ENCODE measurements at places on chromosomes 4 and X. TPM values are rescaled to one million over a fixed set of nuclear protein-coding genes. Genes with fewer than 3 reads are reported as not detected.
A peak's percentile ranks its signal among the peaks of the same experiment; 100 is the strongest.

DNA sequence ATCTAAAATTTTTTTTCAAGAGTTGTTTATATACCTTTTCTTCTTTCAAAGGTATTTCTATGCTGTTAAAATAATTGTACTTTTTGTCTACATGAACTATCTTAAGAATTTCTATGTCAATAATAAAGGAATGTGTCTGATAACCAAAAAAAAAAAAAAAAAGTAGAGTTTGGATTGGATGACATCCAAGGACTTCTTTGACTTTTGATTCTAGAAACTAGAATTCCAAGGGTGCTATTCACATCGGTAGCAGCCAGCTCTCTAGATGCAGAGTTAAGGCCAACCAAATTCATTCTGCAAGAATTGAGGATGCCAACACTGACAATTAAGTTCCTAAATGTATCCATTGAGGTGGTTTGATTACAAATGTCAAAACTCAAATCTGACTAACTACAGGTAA is 42.0 kb upstream of the PRKG2 start:
- no peak for DNase-seq

DNA sequence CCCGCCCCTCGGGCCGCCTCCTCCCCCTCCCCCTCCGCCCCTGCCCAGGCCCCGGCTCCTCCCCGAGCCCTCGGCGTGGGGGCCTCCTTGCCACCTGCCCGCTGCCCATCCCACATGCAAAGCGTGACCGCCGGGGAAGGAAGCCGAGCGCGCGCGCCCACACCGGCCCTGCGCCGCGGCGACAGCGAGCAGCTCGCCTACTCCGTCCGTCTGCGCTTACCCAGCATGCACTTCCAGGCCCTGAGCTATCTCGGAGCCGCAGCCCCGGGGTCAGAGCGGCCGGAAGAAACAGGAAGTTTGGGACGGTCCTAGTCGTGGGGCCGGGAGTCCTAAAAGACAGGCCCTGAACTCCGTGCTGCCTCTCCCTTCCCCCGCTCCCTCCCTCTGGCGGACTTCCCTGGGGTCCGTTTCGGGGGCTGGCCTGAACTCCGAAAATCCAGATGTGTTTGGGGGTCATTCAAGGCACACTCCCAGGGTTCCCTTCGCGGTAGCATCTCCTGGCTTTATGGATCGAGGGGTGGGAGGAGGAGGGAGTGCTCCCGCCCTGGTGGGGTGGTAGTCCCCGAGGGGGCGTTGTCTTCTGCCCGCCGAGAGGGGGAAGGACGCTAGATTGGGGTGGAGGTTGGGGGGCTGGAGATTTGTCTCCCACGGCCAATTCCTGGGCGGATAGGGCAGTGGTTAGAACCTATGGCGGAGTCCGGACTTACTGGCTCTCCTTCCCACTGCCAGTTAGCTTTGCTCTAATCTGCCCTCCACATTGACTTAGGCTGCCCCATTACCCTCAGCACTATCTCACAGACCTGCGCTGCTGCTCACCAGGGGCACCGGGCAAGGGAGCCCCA is 25.0 kb upstream of the BCORL1 start:
- DNase-seq: no peak

DNA sequence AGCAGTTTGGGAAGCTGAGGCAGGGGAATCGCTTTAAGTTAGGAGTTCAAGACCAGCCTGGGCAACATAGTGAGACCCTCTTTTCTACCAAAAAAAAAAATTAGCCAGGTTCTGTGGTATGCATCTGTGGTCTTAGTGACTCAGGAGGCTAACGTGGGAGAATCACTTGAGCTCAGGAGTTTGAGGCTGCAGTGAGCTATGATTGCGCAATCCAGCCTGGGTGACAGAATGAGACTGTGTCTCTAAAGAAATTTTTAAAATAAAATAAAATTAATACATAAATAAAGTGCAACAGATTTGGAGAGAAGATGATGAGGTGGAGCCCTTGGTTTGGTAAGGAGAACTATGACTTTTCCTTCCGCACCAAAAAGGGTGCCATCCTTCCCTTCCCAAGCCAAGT is 436.9 kb downstream of the NLGN4X start:
- no peak for DNase-seq

GRCh38 chr4:80142394-80143306 is 54.7 kb upstream of the PRDM8 start:
- DNase-seq: no peak

GRCh38 chr4:123987408-123987807 is 590.8 kb downstream of the SPRY1 start:
- DNase-seq: no peak

GRCh38 chrX:68534691-68535090 is 35.8 kb downstream of the YIPF6 start:
- DNase-seq: no peak

DNA sequence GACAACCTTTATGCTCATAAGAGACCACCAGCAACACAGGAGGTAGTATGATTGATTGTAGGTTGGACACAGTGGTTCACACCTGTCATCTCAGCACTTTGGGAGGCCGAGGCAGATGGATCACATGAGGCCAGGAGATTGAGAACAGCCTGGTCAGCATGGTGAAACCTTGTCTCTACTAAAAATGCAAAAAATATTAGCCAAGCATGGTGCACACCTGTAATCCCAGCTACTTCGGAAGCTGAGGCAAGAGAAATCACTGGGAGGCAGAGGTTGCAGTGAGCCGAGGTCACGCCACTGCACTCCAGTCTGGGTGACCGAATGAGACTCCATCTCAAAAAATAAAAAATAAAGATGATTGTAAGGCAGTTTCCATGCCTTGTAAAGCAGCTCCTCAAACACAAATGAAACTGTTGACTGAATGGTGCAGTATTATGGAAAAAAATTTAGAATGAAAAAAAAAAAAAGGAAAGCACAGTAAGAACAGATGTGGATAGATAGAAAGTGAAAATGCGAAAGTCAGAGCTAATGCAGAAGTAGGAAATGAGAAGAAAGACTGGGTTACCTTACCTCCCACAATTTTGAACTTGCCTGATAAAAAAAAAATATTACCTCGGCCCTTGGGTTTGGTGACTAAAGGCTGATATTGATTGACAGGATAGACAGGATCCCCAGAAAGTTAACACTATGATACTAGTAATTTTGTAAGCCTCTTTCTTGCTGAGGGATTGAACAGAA is 249.2 kb upstream of the TRAM1L1 start:
- no peak for DNase-seq

DNA sequence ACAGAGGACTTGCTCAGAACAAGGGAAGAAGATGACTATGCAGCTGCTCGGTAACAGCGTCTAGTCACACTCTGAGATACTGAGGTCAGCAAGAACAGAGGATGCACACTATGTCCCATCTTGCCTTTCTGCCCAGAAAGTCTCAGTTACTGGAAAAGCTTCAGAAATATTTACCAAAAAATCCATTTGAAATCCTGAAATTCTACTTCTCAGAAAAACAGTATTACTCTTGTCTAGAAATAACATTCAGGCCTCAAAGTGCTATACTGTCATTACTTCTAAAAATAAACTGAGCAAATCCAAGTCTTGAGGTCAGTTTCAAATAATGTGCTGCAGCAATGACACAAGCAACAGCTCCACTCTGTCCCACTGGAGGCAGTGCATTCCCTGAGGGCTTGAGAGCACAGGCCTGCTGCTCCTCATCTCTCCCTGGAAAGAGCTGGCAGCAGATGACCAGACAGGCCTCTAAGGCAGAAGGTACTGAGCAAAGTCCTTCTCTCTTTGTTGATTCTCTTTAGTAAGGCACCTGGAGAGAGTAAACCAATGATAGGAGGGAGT is 76.9 kb downstream of the CAMK2D start:
- DNase-seq: peak; percentile 13

DNA sequence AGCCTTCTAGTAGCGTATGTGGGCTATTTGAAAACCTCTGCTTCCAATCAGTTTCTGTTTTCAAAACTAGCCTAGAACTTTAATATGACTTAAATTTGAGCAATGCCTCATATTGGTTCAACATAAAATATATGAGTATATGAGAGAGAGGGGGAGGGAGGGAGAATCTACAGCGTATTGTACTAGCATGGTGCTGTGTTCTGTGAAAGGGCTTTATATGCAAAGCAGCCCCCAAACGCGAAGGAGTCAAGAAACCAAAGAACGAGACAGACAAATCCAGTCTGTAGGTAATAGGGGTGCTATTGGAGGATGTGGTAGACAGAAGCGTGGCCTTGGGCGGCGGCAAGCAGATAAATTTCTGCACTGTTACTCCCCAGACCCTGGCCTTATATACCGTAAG is 784 bp upstream of the ANXA5 start:
- no peak for DNase-seq

DNA sequence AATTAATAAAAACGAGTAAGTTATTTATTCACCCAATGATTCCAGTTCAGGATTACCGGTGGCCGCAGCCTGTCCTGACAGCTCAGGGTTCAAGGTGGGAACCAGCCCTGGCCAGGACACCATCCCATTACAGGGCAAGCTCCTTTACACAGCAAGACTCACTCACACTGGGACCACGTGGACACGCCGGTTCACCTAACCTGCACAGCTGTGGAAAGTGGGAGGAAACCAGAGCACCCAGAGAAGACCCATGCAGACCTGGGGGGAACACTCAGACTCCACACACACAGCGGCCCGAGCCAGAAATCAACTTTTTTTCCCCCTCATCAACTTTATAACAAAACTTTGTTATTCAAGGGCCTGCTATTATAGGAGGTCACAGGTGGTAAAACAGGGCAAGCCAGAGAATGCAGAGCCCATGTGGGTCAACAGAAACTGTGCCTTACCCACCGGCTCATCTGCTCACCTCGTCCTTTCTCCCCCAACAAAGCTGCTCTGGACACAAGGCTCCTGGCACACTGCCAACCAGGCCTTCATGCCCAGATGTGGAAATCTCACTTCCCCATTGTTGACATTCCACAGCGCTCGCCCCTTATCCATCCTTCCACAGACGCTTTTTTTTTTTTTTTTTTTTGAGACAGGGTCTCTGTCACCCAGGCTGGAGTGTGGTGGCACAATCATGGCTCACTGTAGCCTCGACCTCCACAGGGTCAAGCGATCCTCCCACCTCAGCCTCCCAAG is 8.0 kb upstream of the ODAPH start:
- no peak for DNase-seq

DNA sequence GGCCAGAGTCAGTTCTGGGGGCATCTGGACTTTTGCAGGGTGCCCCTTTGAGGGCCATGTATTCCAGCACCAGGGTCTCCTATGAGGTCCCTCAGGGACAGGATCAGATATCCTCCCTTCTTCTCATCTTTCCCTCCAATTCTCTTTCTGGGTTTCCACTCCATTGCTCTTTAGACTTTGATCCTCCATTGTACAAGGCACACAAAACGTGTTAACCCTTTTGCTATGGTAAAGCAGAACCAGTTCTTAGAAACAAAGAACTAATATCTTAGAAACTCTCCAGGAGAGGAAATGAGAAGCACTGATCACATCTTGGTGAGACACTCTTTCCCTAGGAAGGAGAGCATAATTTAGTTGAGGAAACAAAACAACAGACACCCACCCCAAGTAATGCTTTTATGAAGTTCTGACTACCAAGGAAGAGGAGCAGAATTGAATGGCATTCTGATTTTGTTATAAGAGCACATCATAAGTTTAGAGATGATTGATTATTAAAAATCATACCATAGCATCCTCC is 200.7 kb upstream of the NPY2R start:
- no peak for DNase-seq

GRCh38 chr4:145414226-145414625 is 67.4 kb upstream of the SMAD1 start:
- DNase-seq: no peak

The UCP1 gene
- total RNA-seq: not detected

- no peak for DNase-seq
These were observed 218.8 kb downstream of the MGST2 start for GRCh38 chr4:139884438-139884837.

DNA sequence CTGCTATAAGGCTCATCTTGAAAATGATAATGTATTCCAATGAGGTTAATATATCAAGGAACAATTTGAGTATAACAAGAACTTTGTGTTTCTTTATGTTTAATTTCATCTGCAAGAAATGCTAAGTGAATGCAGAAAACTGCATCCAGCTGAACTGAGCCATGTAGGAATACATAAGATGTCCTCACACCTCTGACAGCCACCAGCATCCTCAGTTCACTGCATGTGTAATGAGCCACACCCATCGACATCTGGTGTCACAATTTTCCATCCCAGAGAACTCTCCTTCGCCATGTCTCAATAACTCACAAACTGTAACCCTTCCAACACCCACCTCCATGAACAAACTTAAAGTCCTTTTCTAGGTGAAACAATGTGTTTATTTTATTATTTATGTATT is 3.3 kb upstream of the IL21 start:
- no peak for DNase-seq

- peak; percentile 68 for DNase-seq
These were observed 29.2 kb downstream of the HTT-AS start for GRCh38 chr4:3044870-3045819.

DNA sequence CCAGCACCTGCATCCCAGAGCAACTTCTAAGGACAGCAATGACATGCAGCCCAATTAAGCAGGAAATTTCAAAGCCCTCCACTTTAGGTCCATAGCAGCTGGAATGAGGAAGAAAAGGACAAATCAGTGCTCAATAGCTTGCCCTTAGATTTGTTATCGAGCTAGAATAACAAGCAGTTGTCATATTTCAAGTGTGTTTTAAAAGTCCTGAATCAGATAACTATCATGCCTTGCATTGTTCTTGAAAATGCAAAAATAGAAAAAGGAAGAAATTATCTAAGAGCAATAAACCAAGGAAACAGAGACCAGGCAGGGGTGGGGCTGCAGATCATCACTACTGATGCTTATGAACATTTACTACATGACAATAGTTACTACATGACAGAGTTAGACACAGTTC is 43.9 kb upstream of the KLF3 start:
- DNase-seq: no peak

- peak; percentile 39 for DNase-seq
These were observed 25.0 kb upstream of the PASD1 start for GRCh38 chrX:151538190-151539122.

GRCh38 chr4:146450524-146450923 is 71.2 kb downstream of the SLC10A7 start:
- DNase-seq: no peak

DNA sequence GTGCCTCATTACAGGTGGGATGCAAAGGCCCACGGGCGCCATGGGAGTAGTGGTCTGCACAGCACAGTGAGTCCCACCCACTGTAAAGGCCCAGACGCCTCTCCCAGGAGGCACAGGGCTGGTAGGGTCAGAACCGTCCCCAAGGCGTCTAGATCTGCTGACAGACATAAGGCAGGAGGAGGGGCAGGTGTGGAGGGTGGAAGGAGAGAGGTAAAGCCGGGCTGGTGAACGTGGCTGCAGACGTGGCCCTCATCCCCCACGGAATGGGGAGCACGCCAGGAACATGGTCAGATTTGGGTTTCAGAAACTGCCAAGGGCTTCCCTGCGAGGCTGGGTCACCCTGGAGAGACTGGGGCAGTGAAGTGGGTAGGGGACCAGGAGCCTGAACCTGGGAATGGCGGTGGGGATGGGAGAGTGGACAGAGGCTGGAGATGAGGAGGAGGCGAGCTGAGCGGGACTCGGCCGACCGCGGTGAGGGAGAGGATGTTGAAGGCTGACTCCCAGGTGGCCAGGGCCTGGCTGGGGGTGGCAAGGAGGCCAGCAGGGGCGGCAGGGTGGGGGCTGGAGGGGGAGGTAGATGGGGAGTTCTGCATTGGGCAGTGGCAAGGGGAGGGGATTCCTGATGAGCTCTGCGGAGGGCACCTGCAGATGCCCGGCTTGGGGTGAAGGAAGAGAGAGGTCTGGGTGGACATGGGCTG is 184.9 kb downstream of the AFAP1 start:
- DNase-seq: no peak

- DNase-seq: no peak
These were observed 394 bp downstream of the MED14 start for GRCh38 chrX:40734971-40735324.

GRCh38 chr4:40962551-40963180 is 212.9 kb downstream of the NSUN7 start:
- no peak for DNase-seq

The GRIA2 gene
- total RNA-seq: not detected

Data from HT1080 (cell line).